ENCODE measurements at places on chromosomes 2 and 18.

DNA sequence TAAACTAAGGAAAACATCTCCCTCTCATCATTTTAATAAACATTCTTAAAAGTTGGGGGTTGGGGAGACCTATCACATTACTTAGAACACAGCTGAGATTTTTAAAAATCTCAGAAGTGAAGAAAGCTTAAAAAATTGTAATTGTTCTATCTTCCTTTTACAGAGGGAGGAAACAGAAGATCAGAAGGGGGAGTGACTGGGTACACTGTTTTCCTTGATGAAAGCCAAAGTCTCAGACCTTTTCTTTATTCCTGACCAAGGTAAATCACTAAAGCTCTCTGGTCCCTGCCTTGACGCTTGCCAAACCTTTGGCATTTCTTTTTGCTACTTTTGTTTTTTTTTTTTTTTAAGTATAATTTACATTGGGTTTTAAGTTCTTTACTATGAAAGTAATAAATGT lies 85.0 kb upstream of the DTNB start:
- DNase-seq = no peak

- no peak for DNase-seq
Observed at GRCh38 chr2:236814593-236814992, 245.0 kb downstream of the ACKR3 start.

DNA sequence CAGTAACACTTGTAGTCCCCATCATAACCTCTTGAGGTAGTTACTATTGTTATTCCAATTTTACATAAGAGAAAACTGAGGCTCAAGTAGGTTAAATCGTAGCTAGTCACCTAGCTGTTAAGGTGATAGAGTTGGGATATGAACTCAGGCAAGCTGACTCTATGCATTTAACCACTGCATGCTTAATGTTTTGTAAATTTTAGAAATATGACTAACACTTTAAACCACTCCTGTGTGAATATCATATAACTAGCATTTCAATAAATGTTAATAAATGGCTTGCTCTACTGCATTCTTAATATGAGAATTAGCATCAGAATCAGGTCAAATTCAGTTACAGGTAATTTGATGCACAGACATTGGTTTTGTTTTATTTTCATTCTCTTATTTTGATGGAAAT lies 35.6 kb upstream of the CREB1 start:
- no peak for DNase-seq

GRCh38 chr2:232113821-232114220 lies 152.3 kb downstream of the DIS3L2 start:
- no peak for DNase-seq

GRCh38 chr2:15730545-15731212 lies 139.0 kb downstream of the DDX1 start:
- DNase-seq = peak; percentile 97

DNA sequence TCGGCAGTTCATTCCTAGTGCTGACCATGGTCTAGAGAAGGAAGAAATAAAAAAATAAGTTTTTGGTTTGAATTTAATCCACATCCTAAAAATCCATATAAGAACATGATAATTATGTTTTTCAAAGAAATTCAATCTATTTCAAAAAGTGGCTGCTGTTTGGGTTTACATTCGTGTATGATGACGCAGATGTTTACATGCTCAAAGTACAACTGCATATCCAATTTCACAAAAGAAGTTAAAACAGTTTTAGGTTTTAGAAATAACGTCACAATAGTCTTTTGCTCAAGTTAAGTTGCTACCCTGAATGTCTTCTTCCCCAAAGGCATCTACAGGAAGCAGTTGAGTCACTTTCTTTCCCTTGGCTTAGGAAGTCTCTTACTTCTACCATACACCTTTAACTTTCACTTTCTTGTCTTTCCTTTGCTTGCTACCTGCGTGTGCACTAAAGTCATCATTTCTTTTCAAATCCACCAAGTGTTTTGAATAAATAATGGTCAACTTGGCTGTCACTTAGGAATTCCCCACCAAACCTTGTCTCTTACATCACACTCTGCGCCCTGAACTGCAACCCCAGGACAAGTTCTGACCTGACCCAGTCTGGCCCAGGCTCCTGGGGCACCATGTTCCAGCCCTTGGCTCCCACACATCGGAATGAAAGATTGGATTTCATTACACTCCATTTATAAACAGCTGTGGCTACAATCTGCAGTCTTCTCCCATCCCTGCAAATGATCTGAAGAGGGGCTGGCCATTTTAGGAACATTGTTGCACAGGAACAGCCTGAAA lies 28.4 kb downstream of the FAM237A start:
- no peak for DNase-seq

DNA sequence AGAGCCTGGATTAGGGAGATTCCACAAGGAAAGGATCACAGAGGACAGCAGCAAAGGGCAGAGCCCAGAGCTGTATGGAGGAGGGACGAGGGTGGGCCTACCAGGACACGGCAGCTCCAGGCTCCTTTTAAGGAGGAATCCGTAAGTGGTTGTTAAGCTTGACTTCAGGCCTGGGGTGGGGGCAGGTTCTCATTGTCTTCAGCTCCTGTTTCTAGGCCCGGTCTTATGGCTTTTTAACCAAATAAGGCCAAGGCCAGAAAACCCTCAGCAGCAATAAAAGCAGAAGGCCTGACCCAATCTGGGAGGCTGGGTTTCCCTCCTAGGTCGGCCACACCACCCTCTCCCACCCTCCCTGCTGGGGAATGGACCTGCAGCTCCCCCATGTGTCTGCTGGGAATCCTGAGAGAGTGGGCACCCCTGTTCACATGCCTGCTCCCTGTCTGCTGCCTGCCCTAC lies 111.2 kb downstream of the PLB1 start:
- no peak for DNase-seq

GRCh38 chr2:231621051-231621879 lies 28.6 kb downstream of the TEX44 start:
- DNase-seq = no peak

DNA sequence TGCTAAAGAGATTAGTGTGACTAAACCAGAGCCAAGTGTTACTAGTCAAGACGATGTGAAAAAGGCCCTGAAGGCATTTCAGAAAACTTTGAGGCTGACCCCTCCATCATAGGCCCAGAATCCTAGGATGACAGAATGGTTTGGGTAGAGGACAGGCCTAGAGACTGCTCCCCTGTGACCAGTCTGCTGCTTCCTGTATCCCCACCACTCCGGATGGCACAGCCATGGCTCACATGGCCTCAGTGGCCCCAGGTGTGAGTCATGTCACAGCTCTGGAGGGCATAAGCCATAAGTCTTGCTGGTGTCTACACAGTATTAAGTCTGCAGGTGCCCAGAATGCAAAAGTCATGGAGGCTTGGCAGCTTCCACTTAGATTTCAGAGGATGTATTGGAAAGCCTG lies 12.4 kb upstream of the STAT1 start:
- DNase-seq = no peak

GRCh38 chr2:235201756-235202155 lies 249.9 kb downstream of the SH3BP4 start:
- no peak for DNase-seq

- DNase-seq = no peak
Observed at GRCh38 chr18:34796035-34796657, 86.0 kb downstream of the DTNA start.

DNA sequence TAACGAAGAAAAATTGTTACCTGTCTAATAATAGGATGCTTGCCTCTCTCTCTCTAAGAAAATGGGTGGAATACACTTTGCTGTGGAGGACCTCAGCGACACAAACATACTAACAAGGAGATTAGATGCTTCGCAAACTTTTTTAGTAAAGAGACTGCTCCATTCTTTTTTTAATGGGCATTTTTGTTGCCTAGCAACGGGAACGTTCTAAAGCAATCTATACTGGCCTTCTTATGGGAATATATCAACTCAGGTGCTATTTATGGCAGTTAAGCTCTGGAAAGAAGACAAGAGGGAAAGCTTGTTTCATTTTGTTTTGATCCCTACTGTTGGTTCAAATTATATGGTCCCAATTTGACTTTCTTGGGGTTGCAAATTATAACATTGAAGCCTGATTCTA lies 86.8 kb upstream of the CBLN2 start:
- DNase-seq = no peak

Measured in sciatic nerve (tissue), 2 donors.